Posterior vena cava (tissue), 2 donors: ENCODE measurements at places on chromosomes 12 and 14.

DNA sequence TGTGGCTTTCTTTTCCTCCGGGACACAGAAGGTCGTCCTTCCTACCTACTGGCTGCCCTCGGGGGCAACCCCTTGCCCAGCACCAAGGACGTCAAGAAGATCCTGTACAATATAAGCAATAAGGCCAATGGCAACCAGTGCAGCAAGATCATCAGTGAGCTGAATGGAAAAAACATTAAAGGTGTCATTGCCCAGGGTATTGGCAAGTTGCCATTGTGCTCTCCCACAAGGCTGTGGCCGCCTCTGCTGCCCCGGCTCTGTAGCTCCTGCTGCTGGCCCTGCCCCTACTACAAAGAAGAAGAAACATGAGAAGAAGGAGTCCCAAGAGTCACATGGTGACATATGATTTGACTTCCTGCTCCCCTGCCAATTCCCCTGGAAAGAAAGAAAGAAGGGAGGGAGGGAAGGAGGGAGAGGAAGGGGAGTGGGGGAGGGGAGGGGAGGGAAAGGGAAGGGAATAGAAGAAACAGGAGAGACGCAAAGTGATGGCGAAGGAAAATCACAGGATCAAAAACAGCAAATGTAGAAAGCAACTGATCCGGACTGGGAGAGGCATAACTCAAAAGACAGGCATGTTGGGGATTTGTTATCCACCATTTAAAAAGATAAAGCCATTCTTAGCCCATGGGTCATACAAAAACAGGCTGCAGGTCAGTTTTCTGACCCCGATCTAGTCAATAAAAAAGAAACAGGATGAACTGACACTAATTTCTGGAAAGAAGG is 61.3 kb upstream of the RESF1 start:
- DNase-seq, result no peak

DNA sequence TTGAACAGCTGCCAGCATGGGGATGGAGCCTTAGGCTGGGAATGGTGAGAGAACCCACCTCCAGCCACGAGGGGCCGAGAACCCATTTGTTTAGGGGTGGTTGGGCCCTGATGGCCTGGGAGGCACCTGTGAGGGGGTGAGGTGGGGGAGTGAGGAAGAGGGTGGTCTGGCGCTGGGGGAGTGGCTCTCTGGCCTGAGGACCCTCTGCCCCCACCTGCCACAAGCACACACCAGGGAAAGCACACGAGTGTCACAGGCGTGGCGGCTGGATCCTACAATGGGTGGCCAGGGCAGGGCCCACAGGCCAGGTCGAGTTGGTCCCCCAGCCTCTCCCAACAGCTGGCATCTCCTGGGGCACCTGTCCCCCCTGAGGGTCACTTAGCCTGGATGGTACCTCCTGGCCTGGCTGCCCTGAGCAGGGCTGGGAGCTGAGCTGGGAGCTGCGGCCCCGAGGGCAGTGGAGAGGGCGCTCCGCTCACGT is 340.5 kb downstream of the TMEM121 start:
- DNase-seq, result peak; percentile 53

GRCh38 chr12:108955225-108955835 is 65.5 kb downstream of the SVOP start:
- DNase-seq, result no peak

GRCh38 chr12:92108651-92109050 is 37.0 kb downstream of the BTG1 start:
- DNase-seq, result no peak

DNA sequence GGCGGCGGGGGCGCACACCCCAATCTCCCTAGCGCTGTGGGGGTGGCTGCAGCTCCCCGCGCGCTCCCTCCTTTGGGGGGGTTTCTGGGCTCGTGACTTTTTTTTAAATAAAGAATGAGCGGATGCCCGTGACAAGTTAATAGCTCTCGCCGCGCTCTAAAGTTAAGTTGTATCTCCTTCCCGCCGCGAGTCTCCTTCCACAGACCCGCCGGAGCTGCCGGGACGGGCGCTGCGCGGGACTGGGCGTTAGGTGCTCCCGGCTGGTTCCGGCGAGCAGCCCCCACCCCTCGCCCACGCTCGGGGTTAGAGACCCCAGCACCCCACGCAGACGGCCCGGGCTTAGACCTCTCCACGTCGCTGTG is 82.6 kb upstream of the HMGA2 start:
- DNase-seq, result no peak

DNA sequence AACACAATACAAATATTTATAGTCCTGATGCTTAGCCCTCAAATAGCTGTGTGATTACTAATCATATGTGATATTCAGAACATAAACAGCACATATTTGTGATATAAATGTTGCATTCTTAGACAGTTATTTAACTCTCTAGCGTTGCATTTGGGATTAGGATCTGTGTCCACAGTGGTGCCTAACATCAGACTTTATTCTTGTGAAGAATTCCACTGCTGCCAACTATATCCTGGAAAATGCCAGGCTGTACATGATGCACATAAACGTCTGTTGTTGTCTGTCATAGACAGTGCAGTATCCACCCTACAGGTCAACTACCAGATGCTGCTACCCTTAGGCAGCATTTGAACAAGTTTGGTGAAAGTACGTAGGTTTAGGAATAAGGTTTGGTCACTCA is 39.0 kb downstream of the SLC38A4 start:
- DNase-seq, result no peak

DNA sequence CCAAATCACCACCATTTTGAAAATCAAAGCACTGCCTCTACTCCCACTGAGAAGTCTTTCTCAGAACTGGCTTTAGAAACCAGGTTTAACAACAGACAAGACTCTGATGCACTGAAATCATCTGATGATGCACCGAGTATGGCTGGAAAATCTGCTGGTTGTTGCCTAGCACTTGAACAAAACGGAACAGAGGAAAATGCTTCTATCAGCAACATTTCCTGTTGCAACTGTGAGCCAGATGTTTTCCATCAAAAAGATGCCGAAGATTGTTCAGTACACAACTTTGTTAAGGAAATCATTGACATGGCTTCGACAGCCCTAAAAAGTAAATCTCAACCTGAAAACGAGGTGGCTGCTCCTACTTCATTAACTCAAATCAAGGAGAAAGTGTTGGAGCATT is 115.0 kb upstream of the NPAS3 start:
- no peak for DNase-seq

- DNase-seq, result no peak
These were observed 277.0 kb upstream of the GARIN6 start for GRCh38 chr12:99370421-99371138.

DNA sequence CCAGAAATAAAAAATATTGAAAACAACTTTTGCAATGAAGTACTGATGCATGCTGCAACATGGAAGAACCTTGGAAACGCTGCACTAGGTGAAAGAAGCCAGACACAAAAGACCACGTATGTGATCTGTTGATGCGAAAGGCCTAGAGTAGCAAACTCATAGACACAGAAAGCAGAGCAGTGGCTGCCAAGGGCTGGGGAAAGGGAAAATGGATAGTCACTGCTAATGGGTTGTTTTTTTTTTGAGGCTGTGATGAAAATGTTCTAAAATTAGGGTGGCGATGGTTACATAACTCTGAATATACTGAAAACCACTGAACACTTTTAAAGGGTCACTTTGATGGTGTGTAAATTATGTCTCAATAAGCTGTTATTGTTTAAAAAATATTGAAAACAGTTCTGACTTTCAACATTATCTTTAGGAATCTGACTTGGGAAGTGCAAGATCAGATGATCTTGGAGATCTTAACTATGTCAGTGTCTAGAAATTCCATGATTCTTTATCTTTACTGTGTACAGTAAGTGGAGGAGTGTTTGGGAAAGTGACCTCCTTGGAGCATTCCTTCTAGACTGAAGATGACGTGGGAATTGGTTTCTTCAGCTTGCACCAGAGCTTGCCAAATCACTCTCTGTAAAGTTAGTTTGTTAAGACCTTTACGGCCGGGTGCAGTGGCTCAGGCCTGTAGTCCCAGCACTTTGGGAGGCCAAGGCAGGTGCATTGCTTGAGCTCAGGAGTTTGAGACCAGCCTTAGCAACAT is 12.4 kb downstream of the MLXIP start:
- no peak for DNase-seq

DNA sequence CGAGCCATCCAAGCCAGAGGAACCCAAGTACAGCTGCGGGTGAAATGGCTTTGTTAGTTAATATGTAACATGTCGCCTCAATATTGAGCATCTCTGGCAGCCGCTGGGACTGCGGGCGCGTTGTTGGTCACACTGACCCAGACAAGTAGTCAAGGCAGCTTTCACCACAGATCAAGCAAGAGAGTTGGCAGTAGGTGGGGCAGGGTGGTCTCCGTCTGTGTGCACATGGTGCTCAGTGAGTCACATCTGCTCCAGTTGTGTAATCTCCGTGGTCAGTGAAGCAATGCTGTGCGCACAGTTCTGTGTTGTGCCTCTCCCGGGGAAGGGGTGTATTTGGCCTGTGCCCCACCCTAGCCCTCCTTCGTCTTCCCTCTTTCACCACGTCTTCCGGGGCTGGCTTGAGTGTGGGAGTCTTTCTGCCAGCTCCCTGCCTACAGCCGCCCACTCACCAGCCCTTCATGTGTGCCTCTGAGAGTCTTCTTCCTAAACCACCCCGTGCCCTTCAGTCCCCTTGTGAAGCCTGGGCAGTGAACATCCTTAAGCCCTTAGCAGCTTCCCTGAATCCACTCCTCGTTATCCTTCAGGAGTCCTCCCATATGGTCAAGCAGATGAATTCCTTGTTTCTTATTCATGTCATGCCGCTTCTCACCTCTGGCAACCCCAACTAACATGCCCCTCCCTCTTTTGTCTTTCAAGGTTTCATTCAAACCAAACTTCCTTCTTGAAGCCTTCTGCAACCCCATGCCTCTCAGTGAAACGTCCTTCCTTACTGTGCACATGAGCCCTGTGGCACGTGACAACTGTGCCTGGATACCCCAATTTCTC is 242.1 kb downstream of the CACNA1C start:
- peak; percentile 85 for DNase-seq

- DNase-seq, result no peak
These were observed 241.0 kb upstream of the TBX3 start for GRCh38 chr12:114924946-114925475.

- DNase-seq, result no peak
These were observed 251.5 kb downstream of the FOXN3 start for GRCh38 chr14:89165189-89166181.

- DNase-seq, result no peak
These were observed 5.2 kb downstream of the DCN start for GRCh38 chr12:91177381-91177780.

- DNase-seq, result no peak
These were observed 30.4 kb downstream of the MANSC1 start for GRCh38 chr12:12319451-12320183.

GRCh38 chr12:50032854-50033581 is 7.7 kb upstream of the RACGAP1 start:
- no peak for DNase-seq

- no peak for DNase-seq
These were observed 9.2 kb downstream of the CD69 start for GRCh38 chr12:9751204-9752144.

GRCh38 chr14:95234426-95234825 is 77.1 kb upstream of the DICER1 start:
- no peak for DNase-seq

- no peak for DNase-seq
These were observed 8.1 kb upstream of the CMAS start for GRCh38 chr12:22037947-22038346.

DNA sequence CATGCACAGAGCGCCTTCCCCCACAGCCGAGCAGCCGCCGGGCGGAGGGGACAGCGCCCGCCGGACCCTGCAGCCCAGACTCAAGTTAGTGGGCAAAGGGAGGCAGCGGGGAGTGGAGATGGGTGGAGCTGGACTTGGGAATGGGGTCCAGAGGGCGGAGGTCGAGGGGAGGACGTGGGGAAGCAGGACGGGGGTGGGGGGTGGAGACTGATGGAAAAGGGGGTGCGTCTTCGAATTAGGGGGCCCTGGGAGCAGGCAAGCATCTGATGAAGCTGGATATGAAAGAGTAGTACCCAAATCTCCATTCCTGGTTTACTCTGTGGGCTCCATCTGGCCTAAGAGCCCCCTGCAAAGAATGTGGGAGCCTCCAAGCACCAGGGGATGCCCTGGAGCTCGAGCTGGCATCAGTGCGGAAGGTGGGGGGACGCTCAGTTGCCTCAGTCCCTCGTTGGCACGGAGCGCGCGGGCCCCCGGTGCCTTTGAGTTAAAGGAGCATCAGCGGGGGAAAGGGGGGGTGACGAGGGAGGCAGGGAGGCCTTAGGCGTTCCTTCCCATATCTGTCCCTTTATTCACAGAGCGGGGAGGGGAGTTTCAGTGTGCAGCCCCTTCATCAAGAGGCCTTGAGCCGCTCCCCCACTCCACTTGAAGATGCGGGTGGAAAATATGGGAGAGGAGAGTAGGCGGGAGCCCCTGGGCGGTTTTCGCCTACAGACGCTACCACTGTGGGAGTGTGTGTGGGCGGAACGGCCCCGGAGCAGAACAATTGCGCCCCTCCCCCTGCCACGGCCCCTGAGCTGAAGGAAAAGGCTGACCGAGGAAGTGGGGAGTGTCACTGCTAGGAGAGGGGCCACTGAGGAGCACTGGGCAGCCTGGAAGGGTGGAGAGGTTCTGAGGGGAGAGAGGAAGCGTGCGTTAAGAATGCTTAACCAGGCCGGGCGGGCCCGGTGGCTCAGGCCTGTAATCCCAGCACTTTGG is 644 bp downstream of the NAB2 start:
- DNase-seq, result peak; percentile 92

DNA sequence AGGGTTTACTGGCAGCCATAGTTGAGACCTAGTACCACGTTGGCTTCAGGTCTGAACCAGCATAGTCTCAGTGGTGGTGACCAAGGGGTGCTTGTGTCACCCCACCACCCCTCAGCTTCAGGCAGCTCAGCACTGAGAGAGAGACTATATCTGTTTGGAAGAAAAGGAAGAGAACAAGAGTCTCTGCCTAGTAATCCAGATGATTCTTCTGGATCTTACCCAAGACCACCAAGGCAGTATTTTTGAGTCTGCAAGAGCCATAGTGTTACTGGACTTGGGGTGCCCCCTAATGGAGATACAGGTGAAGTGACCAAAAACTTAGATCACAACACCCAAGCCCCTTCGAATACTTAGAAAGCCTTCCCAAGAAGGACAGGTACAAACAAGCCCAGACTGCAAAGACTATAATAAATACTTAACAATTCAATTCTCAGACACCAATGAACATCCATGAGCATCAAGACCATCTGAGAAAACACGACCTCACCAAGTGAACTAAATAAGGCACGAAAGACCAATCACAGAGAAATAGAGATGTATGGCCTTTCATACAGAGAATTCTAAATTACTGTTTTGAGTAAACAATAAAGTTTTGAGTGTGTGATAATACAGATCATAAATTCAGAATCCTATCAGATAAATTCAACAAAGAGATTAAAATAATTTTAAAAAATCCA is 107.0 kb downstream of the HELB start:
- no peak for DNase-seq

DNA sequence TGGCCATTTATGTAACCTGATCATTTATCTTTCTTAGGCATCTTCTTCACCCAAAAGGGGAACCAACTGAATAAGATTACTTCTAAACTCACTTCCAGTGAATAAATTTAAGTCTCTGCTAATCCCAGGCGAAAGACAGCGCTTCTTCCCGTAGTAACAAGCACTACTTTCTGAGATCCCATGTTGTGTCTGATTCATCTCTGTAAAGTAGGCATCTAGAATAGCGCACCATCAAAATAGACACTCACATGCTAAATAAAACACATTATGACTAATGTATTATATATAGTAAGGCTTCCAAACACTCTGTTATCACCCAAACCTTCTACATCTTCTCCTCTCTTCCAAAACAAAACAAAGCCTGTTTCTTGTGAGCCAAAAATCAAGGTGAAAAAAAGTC is 15.1 kb downstream of the GTF2A1 start:
- DNase-seq, result no peak

- DNase-seq, result no peak
These were observed 219.9 kb downstream of the PPFIA2 start for GRCh38 chr12:81539279-81539678.
